ENCODE measurements at places on chromosomes 7 and 10.

DNA sequence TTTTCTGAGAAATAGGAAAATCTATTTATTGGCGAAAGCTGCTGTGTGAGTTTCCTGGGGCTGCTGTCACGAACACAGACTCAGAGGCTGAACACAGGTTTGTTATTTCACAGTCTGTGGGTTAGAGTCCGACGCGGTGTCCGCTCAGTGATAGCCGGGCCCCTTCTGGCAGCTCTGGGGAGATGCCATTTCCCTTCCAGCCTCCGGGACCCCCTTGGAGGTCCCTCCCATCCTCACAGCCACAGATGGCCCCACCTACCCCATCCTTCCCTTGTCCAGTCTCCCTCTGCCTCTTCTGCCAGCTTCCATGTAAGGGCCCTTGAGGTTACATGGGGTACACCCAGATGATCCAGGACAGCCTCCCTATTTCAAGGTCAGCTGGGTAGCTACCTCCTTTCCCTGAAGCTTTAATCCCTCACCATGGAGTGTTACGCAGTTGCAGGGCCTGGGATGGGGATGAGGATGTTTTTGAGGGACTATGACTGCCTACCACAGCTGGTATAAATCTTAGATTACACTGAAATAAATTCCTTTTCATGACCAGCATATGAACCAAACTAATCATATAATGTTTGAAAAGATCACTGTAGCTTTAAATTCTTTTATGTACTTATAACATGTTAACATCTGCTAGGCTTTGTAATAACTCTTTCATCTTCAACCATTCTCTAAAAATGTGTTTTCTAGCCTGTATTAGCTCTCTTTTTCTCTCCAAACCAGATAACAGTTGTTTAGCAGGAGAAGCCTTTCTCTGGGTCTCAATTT is 98.5 kb downstream of the WDR37 start:
- DNase-seq = no peak

- no peak for DNase-seq
Observed at GRCh38 chr7:159086301-159086925, 58.3 kb downstream of the VIPR2 start.

GRCh38 chr10:110803830-110804338 is 67.8 kb upstream of the PDCD4 start:
- no peak for DNase-seq

GRCh38 chr7:28754027-28754426 is 204.1 kb downstream of the TRIL start:
- DNase-seq = no peak

DNA sequence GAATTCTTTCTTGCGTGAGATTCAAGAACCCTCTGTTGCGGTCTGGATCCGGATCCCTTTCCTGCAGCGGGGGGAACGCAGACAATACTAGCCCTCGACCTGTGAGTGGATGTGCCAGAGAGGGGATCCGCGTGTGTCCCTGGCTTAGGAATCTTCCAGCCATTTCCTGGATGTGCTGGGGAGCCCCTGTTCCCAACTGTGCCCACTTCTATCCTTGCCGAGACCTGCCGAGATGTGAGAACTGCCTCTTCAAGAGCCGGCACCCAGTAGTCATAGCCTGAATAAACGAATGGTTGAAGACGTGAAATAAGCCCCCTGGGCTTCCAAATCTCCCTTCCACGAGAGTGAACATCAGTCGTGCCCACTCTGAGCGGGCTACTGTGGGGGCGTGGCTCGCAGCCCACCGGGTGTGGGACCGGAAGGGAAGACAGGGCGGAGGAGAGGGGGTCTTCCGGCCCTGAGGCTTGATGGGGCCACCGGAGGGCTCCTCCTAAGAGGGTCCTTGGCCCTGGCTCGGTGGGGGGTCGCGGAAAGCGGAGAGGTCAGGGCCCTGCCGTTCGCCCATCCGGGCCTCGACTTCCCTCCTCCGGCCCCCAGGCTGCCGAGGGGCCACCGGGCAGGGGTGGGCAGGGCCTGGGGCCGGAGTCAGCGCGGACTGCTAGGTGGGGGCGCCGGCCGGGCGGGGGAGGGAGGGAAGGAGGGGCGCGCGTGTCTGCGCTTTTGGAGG is 1.3 kb upstream of the CCDC136 start:
- DNase-seq = no peak

DNA sequence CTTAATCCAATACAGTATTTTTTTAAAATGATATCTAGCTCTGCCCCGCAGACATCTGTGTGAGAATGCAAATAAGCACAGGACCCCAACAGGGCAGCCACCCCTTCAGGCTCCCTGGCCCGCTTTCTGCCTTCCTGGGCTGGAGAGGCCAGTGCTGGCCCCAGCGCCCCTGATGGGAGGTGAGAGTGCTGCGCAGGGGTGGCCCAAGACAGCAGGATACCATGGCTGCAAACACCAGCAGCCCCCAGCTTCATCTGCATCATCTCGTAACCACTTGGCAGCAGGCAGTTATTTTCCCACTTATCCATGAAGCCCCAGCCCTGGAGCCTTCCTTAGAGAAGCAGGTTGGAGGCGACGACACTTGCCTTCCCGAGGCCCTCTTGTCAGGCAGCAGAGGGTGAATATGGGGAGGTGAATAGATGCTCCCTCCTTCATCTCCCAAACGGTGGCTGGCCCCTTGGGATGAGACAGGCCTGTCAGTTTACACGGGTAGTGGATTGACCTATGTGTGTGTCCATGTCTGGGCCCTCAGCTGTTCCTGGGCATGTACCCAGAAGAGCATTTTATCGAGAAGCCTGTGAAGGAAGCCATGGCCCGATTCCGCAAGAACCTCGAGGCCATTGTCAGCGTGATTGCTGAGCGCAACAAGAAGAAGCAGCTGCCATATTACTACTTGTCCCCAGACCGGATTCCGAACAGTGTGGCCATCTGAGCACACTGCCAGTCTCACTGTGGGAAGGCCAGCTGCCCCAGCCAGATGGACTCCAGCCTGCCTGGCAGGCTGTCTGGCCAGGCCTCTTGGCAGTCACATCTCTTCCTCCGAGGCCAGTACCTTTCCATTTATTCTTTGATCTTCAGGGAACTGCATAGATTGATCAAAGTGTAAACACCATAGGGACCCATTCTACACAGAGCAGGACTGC is 71.2 kb downstream of the ALOX5 start:
- no peak for DNase-seq

- no peak for DNase-seq
Observed at GRCh38 chr7:32030904-32031692, 39.1 kb downstream of the PDE1C start.

GRCh38 chr7:94843553-94843952 is 63.8 kb upstream of the PPP1R9A start:
- no peak for DNase-seq

- no peak for DNase-seq
Observed at GRCh38 chr10:70970830-70971229, 82.5 kb upstream of the PCBD1 start.

- DNase-seq = no peak
Observed at GRCh38 chr7:133545618-133546017, 292.7 kb downstream of the EXOC4 start.

- DNase-seq = no peak
Observed at GRCh38 chr10:62619413-62619738, 185.1 kb upstream of the ADO start.

- no peak for DNase-seq
Observed at GRCh38 chr7:158530800-158531609, 56.6 kb downstream of the PTPRN2 start.

DNA sequence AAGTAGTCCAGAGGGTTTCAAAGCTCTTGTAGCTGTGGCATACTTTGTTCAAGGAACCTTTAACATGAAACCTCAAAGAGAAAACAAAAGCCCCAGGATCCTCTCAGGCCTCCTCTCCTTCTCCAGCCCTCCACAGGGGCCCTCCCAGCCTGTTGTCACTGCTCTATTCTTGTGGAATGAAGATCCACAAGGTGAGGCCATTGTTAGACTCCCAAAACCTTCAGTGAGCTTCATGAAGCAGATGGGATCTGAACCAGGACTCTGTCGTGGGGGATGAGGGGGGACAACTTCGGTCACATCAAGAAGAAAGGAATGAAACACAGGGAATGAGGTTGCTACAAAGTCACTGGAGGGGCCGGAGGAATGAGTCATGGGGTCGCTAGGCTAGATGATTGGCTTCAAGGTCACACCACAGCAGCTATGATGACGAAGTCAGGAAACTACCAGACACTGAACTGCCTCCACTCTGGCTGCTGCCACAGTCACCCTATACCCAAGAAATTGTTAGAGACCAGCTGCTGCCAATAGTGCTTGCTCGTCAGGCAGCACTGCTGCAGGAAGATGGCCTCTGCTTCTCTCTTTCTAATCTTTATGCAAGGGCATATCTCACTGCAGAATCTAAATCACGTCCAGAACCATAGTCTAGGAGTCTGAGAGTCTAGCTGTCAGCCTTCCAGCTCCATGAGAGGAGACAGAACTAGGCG is 208.8 kb downstream of the HIBADH start:
- DNase-seq = no peak

GRCh38 chr10:2882628-2883027 is 184.7 kb upstream of the PFKP start:
- no peak for DNase-seq

DNA sequence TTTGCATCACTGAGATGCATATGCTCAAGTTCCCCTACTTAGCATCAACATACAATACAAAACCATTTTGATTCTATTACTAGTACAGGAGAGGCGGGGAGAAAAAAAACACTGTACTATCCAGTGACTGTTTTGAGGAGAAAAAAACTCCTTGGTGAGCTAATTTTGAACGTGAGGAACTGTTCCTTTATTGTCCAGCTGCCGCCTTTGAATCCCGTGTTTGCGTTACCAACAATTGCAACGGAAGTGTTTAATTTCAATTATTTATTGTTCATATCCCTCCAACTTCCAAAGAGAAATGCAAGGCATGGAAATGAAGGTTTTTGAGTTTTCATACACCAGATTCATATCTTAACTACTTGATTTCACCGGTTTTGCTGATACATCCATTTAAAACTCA is 66.4 kb upstream of the ARHGAP21 start:
- no peak for DNase-seq

GRCh38 chr7:29154076-29154475 is 7.7 kb upstream of the CPVL start:
- no peak for DNase-seq

- no peak for DNase-seq
Observed at GRCh38 chr7:65387891-65388290, 14.2 kb downstream of the ZNF92 start.

GRCh38 chr7:86025807-86026206 is 617.9 kb upstream of the GRM3 start:
- DNase-seq = no peak

GRCh38 chr7:25664593-25664992 is 436.3 kb upstream of the NPVF start:
- no peak for DNase-seq

DNA sequence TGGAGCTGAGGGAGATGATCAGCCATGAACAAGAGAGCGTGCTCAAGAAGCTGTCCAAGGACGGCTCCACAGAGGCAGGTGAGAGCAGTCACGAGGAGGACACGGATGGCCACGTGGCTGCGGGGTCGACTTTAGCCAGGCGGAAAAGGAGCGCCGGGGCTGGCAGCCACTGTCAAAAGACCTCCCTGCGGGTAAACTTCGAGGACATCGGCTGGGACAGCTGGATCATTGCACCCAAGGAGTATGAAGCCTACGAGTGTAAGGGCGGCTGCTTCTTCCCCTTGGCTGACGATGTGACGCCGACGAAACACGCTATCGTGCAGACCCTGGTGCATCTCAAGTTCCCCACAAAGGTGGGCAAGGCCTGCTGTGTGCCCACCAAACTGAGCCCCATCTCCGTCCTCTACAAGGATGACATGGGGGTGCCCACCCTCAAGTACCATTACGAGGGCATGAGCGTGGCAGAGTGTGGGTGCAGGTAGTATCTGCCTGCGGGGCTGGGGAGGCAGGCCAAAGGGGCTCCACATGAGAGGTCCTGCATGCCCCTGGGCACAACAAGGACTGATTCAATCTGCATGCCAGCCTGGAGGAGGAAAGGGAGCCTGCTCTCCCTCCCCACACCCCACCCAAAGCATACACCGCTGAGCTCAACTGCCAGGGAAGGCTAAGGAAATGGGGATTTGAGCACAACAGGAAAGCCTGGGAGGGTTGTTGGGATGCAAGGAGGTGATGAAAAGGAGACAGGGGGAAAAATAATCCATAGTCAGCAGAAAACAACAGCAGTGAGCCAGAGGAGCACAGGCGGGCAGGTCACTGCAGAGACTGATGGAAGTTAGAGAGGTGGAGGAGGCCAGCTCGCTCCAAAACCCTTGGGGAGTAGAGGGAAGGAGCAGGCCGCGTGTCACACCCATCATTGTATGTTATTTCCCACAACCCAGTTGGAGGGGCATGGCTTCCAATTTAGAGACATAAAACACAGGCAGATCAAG is 3.3 kb downstream of the GDF2 start:
- DNase-seq = no peak

DNA sequence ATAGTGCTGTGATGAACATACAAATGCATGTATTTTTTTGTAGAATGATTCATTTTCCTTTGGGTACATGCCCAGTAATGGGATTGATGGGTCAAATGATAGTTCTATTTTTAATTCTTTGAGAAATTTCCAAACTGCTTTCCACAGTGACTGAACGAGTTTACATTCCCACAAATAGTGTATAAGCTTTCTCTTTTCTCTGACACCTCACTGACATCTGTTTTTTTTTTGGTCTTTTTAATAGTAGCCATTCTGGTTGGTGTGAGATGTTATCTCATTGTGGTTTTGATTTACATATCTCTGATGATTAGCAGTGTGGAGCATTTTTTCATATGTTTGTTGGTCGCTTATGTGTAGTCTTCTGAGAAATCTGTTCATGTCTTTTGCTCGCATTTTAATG is 195.0 kb upstream of the AGK start:
- no peak for DNase-seq

DNA sequence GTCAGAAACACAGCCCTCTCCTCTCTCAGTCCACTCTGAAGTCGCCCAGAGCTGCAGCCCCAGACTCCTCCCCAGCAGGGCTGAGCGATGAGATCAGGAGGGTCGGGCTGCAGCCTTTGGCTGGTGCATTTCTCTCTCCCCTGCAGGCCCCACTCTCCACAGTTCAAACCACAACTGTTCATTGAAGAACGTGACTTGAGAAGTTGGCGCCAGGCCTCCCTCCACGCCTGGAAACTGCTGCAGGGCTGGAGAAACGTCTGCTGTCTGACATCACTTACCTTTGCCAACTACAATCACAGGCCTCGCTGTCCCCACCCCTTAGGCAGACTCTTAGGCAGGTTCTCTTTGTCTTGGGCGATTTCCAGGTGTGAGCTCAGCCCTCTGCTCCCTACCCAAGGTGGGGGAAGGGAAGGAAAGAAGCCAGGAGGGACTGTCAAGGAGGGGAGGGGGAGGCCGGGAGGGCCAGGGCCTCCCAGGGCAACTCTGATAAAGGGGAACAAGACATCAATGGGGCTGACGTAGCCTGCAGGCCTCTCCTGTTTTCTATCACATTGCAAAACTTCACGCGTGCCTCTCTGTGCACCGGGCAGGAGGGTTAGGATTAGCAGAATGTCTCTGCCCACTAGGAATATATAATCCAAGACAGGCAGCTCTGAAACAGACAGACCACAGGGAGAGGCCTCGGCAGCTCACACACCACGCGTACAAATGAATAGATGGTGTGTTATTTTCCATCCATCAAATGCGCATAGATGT is 32.7 kb downstream of the CALML5 start:
- DNase-seq = peak; percentile 65

DNA sequence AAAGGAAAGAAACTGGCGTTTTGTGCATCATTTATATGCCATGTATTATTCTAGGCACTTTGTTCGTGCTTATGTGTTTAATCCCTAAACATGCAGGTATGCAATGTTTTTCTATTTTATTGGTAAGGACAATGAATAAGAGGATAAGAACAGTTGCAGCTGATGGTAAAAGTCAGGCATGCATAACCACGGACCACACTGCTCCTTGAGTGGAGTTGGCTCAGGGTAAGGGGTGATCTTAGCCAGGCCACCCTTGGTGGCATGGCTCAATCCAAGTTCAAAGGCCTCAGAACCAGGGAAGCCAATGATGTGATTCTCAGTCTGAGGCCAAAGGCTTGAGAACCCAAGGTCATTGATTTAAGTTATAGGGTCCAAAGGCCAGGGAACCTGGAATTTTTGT is 1068.1 kb downstream of the NRG3 start:
- no peak for DNase-seq
